ENCODE measurements at places on chromosomes 11 and 22.

GRCh38 chr11:66676282-66676919, 1.3 kb downstream of the RBM4B start:
- DNase-seq = no peak

DNA sequence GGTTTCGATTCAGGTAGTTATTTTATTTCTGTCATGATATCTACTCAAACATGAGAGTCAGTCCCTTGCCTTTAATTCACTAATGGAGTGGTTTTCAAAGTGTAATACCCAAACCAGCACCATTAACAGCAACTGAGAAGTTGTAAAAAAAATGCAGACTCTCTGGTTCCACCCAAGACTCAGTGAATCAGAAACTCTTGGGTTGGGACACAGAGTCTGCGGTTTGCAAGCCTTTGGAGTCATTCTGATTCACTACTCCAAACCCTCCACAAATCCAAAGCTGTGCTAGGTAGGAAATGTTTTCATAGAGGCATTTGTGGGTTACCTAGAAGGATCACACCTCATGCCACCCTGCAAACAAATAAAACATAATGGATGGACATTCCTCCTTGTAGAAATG, 340.1 kb downstream of the NTM start:
- no peak for DNase-seq

DNA sequence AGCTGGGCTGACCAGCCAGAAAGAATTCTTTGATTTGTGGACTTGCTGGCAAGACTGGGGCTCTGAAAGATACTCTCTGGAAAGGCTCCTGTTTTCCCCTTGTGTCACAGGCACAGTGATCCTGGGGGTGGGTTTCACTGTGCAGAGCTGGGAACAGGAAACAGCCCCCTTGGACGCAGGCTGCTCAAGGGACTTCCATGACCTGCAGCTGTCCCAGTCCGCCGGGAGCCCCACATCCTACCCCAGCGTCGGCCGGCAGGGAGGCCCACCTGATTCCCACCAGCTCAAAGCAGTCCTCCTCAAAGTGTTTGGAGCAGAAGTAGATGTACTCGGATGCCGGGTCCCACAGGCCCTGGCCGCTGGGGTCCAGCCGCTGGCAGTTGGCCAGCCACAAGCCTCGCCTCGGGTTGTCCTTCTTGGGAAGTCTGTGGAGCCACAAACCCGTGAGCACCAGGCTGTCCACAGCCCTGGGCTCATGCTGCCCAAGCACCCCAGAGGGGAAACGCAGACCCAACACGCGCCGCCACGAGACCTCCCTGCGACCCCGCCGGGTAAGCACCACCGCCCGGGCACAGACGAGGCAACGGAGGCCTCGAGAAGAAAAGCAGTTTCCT, 824 bp downstream of the THAP7 start:
- no peak for DNase-seq

- no peak for DNase-seq
These were observed 462.6 kb downstream of the BUD13 start for GRCh38 chr11:116310226-116310625.

GRCh38 chr11:11440144-11440543, 87.1 kb upstream of the CSNK2A3 start:
- DNase-seq = no peak

- no peak for DNase-seq
These were observed 200.2 kb upstream of the SORL1-AS1 start for GRCh38 chr11:121652971-121653370.

DNA sequence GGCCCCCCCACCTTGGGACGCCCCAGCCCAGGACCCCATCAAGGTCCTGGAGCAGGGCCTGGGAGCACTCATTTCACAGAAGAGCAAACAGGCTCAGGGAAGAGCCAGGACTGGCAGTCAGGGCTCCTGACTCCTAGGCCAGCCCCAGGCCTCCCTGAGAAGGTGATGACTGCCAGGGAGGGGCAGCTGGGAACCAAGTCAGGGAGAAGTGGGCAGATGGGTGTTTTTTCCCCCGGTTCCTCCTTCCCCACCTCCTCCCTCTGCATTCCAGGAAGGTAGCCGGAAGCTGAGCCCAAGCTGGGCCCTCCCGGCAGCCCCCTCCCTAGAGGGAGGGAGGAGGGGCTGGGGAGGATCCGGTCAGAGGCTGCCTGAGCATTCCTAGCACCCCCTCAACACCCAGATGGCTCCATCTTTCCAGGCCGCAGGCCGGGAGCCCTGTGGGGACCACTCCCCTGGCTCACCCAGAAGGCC, 19.6 kb downstream of the MYRF start:
- DNase-seq = no peak

- no peak for DNase-seq
These were observed 54.9 kb downstream of the CD6 start for GRCh38 chr11:61026121-61027031.

GRCh38 chr11:14249121-14249963, 109.6 kb downstream of the RRAS2 start:
- DNase-seq = peak; percentile 60

DNA sequence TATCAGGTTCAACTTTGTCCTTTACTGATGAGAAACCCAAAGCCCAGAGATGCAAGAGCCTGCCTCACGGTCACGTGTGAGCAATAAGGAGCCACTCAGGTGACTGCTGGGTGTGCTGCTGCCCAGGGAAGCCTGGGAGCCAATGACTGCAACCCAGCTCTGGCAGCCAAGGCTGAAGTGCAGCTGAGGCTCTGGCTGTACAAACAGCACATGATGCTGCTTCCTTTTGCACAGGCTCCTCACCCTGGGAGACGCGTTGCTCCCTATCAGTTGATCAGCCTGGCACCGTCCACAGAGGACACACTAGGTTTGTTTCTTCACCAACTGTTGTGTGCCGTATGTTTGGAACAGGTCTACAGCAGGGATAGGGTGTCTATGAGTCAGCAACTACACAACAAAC, 168.7 kb downstream of the EFCAB6 start:
- no peak for DNase-seq

GRCh38 chr11:1194231-1194976, 28.5 kb upstream of the MUC5B start:
- DNase-seq = no peak

- no peak for DNase-seq
These were observed 31.8 kb upstream of the RFPL3 start for GRCh38 chr22:32325811-32326237.

GRCh38 chr11:73192272-73192671, 25.8 kb upstream of the P2RY2 start:
- no peak for DNase-seq

DNA sequence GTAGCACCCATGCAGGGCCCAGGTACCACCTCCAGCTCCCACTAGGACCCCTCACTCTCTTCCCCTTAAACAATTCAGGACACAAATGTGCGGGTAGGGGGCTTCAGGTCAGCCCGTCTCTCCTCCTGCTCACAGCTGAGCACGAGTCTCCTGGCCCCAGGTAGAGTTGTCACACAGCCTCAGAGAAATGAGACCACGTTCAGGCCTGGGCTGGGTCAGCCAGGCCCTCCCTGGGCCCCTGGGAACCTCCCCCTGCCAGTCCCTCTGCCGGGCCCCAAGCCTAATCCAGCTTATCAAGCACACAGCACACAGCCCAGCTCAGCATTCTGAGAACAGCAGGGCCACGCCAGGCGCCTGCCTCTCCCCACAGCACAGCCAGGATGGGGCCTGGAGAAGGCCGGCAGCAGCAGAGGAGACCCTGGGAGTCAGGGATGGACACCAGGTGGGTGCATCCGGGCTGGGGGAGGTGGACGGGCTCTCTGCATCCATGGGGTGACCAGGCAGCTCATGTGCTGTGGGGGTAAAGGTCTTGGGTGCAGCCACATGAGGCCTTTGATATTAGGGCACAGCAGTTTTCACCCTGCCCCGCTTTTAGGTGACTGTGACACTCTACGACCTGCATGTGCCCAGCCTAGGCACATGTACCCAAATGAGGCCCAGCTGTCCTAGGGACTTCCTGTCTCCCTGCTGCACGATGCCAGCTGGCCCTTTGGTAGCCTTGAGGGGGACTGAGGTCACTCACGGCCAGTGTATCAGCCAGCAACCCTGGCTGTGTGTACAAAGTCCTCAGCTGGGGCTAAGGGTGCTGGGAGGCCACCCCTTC, 87.0 kb downstream of the MORC2 start:
- no peak for DNase-seq

DNA sequence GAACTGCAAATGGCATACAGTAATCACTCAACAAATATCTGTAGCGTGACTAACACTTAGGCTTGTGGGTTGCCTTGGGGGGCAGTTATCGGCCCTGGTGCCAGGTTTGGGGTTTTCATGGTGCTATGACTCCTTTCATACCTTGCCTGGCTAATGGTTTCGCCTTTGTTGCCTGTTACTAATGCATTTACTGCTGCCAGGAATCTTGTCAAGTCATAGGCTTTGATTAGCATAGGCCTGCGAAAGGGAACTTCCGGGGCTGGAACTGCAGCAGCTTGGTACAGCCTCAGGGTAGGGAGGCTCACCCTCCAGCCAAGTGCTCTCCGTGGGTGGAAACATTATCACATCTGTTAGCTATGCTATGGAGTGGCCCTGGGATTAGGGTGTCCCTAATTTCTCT, 13.2 kb downstream of the SLC25A18 start:
- no peak for DNase-seq

DNA sequence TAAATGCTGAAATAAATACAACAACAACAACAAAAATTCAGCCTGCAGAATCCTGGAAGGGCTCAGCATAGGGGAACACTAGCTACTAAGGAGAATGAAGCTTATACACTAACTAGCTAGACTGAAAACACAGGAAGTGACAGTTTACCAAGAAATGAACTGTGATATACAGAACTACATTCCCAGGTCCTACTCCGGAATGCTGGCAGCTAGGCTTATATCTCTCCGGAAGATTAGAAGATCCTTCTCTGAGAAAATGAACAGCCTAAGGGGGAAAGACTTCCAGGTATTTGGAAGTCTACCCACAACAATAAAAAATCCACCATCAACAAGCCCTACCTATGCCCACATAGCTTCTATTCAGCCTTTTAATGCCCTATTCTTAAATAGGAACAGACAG, 31.0 kb downstream of the CCDC34 start:
- no peak for DNase-seq

DNA sequence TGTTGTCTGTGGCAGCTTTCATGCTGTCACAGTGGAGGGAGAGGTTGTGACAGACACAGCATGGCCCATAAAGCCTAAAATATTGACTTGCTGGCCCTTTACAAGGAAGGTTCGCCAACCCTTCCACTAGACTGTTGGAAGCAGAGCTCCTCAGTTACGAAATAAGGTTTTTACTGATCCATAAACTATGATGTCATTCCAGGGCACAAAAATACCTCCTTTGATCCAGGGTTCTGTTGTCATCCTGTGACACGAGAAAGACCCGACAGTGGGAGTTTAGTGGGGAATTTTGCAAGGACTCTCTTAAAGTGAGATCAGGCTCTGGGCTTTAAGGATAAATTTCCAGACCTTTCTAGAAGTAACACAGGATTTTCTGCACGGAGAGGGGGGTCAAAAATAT, 15.7 kb downstream of the BARX2 start:
- DNase-seq = no peak

DNA sequence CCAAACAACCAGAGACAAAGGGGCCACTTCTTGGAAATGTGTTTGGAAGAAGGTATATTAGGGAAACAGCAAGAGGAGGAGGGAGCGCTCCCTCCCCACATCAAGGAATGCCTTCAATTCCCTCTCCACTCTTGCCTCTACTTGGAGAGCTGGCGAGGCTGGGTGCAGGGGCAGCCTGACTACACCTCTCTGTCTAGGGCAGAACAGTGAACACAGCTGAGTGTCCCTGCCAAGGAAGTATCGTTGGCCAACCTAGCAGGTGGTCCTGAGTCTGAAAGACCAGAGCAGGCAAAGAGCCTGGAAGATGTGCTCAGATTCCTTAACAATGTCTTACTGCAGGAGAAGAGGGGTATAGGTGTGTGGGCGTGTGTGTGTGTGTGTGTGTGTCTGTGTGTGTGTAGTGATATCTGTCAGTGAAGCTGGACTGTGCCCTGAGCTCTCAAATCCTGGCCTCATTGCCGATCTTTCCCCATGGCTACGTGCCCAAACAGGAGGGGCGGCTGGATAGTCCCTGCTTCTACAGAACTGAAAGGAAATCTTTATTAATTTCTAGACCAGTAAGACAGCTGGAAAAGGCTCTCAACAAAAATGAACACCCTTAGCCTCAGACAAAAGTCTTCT, 46.8 kb downstream of the PAMR1 start:
- no peak for DNase-seq

DNA sequence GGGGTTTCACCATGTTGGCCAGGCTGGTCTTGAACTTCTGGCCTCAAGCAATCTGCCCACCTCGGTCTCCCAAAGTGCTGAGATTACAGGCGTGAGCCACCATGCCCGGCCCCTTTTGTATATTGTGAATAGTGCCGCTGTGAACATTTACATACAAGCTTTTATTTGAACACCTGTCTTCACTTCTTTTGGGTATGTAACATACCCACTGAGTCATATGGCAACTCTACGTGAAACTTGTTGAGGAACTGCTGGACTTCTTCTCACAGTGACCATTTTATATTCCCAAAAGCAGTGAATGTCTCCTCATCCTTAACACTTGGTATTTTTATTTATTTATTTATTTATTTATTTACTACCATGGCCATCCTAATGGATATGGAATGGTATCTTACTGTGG, 3.9 kb upstream of the SCT start:
- DNase-seq = no peak

GRCh38 chr11:131033151-131033651, 116.9 kb upstream of the SNX19 start:
- no peak for DNase-seq

GRCh38 chr22:21657020-21657359, 8.8 kb upstream of the PPIL2 start:
- DNase-seq = no peak

DNA sequence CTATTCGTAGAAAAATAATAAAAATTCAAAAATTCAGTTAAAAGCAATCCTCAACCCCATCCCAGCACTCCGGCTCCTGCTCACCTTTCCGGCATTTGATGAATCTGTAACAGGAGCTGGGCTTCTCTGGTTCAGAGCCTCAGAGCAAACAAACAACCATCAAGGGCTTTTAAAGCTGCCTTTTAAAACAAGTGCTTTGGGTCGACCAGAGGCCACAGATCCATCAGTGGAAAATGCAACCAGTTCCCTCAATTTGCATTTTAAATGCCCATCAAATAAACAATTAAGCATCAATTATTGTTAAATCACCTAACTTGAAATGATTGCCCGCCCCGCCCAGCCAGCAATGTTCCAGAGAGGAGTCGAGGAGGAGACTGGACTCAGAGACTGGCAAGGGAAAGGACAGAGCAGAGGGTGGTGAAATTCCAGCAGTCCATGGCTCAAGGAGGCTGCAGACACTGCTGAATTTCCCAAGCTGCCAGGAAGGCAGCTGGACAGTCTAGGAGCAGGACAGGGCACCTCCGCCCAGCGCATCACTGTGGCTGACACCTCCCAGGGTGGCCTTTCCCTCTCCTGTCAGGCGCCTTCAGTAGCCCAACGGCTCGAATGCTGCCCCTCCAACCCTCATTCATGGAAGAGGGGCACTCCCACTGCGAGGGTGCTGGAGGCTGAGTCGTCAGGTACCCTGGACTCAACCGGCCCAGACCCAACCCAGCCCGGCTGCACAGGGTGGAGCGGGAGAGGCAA, 7.5 kb downstream of the FXYD6 start:
- no peak for DNase-seq

DNA sequence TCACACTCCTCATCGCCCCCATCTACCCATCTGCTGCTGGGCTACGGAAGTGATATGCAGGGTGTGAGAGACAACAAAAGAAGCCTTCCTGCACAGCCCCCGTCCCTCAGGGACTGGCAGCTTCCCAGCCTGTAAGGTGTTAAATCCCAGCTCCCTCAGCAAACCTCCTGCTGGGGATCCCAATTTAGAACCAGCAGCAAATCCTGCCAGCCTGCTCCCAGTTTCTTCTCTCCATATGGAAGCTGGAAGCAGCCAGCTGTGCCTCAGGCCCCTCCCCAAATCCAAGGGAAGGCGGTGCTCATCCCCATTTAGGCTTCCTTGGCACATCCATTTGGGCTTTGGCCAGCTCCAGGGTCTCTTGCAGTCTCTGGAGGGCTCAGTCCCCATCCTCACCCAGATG, 47.5 kb downstream of the PAMR1 start:
- DNase-seq = no peak

All from stimulated activated CD4-positive, alpha-beta T cell treated with anti-CD3 and anti-CD28 coated beads, Interleukin-2, amount 100 ng/mL, for 48 hours (primary cell).